NCI-H1417 treated with DMSO at 0.1 percent for 48 hours (cell line): ENCODE measurements at places on chromosomes 16 and 17.

DNA sequence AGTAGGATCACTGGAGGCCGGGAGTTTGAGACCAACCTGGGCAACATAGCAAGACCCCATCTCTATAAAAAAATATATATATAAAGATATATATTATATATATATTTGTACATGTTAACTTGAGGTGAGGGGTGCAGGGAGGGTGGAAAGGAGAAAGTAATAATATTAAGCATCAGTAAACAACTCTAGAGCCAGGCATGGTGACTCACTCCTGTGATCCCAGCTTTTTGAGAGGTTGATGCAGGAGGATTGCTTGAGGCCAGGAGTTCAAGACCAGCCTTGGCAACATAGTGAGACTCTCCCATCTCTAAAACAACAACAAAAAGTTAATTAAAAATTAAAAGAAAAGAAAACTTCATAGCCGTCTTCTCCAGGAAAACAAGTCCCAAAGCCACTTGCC lies 61.7 kb upstream of the SMURF2 start:
- DNase-seq: no peak

DNA sequence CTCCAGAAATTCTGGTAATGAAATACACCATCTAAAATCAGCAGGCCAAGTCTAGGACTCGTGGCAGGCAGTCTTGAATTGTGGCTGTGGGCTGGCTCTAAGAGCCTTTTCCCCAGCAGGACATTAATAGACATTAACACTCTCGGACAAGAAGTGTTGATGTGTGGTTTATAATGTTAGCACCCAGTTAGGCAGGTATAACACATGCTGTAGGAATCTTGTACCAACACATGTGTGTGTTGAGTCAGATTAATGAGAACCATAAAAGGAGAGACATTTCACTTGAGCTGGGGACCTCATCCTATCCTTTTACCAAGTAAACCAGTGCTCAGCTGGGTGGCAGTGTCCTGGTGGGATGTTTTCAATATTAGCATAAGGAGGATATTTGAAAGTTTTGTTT lies 264.5 kb downstream of the FTO start:
- DNase-seq: no peak

DNA sequence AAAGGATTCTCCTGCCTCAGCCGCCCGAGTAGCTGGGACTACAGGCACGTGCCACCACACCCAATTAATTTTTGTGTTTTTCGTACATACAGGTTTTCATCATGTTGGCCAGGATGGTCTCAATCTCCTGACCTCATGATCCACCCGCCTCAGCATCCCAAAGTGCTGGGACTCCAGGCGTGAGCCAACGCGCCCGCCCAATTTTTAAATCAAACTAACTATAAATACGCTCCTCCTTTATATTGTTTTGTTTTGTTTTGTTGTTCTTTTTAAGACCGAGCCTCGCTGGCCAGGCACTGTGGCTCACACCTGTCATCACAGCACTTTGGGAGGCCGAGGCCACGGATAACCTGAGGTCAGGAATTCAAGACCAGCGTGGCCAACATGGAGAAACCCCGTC lies 1.9 kb upstream of the UTP6 start:
- no peak for DNase-seq

DNA sequence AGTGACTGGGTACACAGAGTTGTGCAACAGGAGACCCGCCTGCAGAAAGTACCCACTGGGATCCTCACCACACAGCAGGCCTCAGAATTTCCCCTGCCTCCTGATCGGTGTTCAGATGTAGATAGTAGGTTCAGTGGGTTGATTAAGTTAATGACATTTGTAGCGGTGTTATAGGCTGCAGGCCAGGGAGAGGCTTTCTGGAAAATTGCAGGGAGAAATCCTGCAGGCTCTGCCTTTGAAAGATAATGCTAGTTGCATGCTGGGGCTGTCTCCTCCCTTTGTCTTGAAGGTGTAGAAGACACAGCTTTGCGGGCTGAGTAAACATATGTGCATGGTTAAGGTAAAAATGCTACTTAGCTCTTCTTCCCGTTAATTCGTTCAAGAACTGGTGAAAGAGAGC lies 406.3 kb upstream of the RBFOX1 start:
- DNase-seq: no peak

DNA sequence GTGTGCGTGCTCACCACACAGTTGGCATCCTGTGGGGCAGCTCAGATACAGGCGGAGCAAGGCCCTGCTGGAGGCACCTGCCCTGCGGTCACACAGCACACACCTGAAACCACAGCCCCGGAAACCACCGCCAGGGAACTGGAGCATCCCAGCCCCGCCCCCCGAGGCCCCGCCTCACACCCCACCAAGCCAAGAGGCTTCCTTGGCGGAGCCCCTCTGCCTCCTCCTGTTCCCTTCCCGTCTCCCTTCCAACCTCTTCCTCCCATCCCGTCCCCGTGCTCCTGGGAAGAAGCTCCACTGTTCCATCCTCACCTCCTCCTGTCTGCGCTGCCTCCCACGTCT lies 205.5 kb downstream of the NTN1 start:
- no peak for DNase-seq

GRCh38 chr16:1834096-1834495 lies 7.1 kb downstream of the FAHD1 start:
- no peak for DNase-seq

GRCh38 chr16:85086347-85087291 lies 25.7 kb downstream of the CIBAR2 start:
- DNase-seq: no peak

DNA sequence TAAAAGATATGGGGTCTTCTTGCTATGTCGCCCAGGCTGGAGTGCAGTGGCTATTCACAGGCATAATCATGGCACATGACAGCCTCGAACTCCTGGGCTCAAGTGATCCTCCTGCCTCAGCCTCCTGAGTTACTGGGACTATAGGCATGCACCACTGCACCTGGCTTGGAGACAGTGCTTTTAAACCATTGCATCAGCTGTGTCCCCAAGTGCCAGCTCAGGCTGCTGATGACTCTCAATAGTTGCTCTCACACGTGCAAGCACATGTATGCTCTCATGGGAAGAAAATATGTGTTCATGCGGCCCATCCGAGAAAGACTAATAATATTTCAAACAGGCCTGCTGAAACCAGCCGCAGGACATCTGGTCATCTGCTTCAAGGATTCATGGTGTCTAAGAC lies 8.8 kb downstream of the CCL16 start:
- DNase-seq: no peak

GRCh38 chr16:77888871-77889270 lies 100.5 kb downstream of the VAT1L start:
- DNase-seq: no peak
